ENCODE measurements at places on chromosomes 2 and 18. TPM values are rescaled to one million over a fixed set of nuclear protein-coding genes. Genes with fewer than 3 reads are reported as not detected.
A peak's percentile ranks its signal among the peaks of the same experiment; 100 is the strongest.

ELOA2 gene
- not detected for total RNA-seq

KCNK3 gene
- 17.8 TPM for total RNA-seq

CHRND gene
- total RNA-seq = not detected

VWC2L gene
- total RNA-seq = not detected

CFAP221 gene
- 20.8 TPM for total RNA-seq

ST6GAL2 gene
- total RNA-seq = 0.93 TPM

GDF7 gene
- 0.15 TPM for total RNA-seq

SLC30A3 gene
- 0.39 TPM for total RNA-seq

ZC3H6 gene
- 10.0 TPM for total RNA-seq

DNA sequence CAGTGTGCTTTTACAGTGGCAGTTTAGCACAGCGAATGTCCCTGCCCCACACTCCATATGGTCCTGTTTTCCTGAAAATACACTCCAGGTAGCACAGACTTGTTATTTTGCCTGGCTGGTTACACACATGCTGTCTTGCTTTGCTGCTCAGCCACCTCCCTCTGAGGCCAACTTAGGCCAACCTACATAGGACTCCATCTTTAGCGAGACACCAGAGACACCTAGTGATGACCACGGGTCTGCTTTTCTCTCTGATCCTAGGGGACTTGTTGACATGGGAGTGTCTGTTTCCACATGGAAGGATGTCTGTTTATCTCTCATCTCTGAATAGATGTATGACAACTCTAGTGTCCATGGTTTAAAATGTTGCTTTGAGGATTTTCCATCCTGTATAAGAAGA is 43.3 kb downstream of the PLEKHB2 start:
- no peak for DNase-seq
- H3K36me3 ChIP-seq = peaks cover 80% of the 10 kb centered on the region
- no peak overlapping the region for H3K4me3 ChIP-seq
- no peaks in the 10 kb centered on the region for H3K4me1 ChIP-seq
- H3K27ac ChIP-seq = no peak overlapping the region

DNA sequence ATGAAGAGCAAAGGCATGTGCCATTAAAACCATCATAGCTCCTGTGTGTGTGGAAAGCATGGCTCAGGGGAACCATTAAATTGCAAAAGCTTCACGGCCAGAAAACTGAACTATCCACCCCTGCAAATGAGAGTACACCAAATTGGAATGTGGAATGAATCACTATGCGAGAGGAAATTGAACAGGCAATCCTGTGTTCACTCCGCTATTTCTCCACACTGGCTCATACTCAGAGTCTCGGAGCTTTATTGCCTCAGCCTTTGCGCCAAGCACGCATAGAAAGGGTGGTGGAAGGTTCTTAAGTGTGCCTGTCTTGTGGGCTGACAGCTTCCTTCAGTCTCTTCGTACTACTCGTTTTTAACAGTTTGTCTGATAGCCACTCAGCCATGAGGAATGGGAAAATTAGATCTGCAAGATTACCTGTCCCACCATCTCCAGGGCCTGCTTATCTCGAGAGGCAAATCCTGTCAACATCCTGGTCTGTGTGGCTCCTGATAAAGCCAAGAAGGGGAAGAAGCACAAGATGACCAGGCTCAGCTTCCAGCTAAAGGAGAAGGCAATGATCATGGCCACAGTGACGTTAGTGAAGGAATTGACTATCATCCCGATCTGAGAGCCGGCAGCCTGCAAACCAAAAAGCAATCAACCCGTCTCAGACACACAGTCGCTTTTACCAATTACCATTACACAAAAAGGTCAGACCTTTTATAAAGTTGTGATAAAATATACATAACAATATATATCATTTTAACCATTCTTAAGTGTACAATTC is 34.9 kb downstream of the G6PC2 start:
- no peaks in the 10 kb centered on the region for H3K4me1 ChIP-seq
- H3K36me3 ChIP-seq = no peaks in the 10 kb centered on the region
- H3K4me3 ChIP-seq = no peak overlapping the region

DNA sequence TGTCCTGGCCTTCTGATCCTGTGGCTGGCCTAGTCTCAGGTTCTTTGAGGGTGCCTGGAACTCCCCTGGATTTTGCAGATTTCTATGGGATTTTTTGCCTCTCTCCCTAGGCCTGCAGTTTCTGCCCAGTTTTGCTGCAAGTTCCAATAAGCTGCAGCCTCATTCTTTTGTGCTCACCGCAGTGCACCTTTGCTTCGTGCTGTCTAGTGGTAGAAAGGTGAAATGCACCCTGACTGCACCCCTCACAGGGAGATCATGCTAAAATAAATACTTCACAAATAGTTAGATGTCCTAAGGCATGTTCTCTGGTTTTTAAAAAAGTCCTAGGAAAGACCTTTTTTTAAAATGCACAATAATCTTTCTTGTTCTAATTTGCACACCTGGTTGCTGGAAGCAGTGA is 72.5 kb downstream of the GNAL start:
- H3K4me1 ChIP-seq = no peaks in the 10 kb centered on the region
- DNase-seq = no peak
- H3K36me3 ChIP-seq = no peaks in the 10 kb centered on the region
- no peaks in the 10 kb centered on the region for H3K27me3 ChIP-seq
- H3K4me3 ChIP-seq = no peak overlapping the region
- no peak overlapping the region for H3K27ac ChIP-seq

DNA sequence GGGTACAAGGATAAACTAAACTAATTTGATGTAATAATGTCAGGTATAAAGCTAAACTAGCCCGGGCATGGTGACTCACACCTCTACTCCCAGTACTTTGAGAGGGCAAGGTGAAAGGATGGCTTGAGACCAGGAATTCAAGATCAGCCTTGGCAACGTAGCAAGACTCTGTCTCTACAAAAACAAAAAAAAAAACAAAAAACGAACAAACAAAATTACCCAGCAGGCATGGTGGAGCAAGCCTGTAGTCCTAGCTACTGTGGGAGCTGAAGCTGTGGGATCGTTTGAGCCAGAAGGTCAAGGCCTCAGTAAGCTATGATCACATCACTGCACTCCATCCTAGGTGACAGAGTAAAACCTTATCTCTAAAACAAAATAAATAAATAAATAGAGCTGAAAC is 131.8 kb upstream of the KYNU start:
- H3K4me3 ChIP-seq = no peak overlapping the region
- H3K4me1 ChIP-seq = no peaks in the 10 kb centered on the region
- no peaks in the 10 kb centered on the region for H3K36me3 ChIP-seq

- no peaks in the 10 kb centered on the region for H3K36me3 ChIP-seq
- H3K27me3 ChIP-seq = no peaks in the 10 kb centered on the region
- no peak overlapping the region for H3K4me3 ChIP-seq
These were observed 250.2 kb upstream of the MEX3C start for GRCh38 chr18:51447351-51448342.

DNA sequence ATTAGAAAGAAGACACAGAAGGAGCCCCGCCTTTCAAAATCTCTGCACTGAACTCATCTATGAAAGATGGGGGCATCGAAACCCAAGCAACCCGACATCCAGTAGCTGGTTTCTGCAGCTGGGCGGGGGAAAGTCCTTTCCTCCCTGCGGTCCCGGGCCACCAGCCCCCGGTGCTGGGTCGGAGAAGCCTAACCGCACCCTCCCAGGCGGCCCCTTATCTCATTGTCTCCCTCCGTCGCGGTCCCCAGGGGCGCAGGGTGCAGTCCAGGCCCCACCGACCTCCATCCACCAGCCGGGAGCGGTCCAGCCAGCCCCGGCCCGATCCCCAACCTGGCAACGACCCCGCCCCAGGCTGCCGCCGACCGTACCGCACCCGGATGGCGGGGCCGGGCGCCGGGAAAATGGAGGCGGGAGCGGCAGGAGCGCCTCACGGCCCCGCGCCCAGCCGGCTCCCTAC is 452 bp downstream of the RAPH1 start:
- peaks cover 49% of the 10 kb centered on the region for H3K27me3 ChIP-seq
- peak overlapping the region; percentile 97 for H3K27ac ChIP-seq
- H3K4me3 ChIP-seq = peak overlapping the region; percentile 86
- DNase-seq = no peak
- no peaks in the 10 kb centered on the region for H3K36me3 ChIP-seq
- peaks cover 27% of the 10 kb centered on the region for H3K4me1 ChIP-seq

- no peaks in the 10 kb centered on the region for H3K27me3 ChIP-seq
- DNase-seq = no peak
- no peaks in the 10 kb centered on the region for H3K36me3 ChIP-seq
- peaks cover 2% of the 10 kb centered on the region for H3K4me1 ChIP-seq
These were observed 10.2 kb downstream of the FECH start for GRCh38 chr18:57576316-57576715.

DNA sequence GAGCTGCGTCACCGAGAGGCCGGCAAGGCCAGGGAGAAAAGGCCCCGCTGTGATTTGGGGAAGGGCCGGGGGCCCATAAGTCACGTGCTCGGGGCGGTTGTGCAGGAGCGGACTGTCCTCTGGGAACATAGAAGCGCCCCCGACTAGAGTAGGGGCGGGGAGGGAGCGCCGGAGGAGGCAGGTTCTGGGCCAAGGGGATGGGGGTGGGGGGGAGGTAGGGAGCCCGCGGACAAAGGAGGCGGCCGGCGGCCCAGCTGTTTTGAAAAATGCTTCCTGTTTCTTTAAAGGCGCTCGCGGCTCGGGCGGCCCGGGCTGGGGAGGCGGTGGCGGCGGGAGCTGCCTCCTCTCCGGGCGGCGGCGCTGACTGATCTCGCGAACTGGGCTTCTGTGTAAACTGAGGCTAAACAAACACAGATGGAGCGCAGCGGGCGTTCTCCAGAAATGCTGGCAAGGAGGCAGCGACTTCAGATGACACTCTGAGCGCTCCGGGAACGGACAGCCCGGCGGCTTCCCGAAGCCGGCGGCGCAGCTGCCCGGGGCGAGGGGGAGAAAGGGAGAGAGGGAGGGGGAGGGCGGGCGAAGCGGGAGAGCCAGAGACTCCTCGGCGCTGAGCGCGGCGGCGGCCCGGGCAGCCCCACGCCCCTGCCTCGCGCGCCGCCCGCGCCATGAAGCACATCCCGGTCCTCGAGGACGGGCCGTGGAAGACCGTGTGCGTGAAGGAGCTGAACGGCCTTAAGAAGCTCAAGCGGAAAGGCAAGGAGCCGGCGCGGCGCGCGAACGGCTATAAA is at the start of gene ATOH8:
Gene ATOH8 (plus strand): TSS at position 467 of the 788 bp plus-strand sequence. CDS start 199 bp downstream, at position 666.
- no peaks in the 10 kb centered on the region for H3K27me3 ChIP-seq
- H3K36me3 ChIP-seq = no peaks in the 10 kb centered on the region
- peak within 1 kb of the TSS; percentile 67 for H3K27ac ChIP-seq
- peaks cover 87% of the 10 kb centered on the region for H3K4me1 ChIP-seq
- DNase-seq = peak; percentile 95

- DNase-seq = no peak
- H3K4me3 ChIP-seq = no peak overlapping the region
- H3K27ac ChIP-seq = no peak overlapping the region
These were observed 16.1 kb downstream of the KCNS3 start for GRCh38 chr2:17894556-17894955.

- no peaks in the 10 kb centered on the region for H3K4me1 ChIP-seq
- H3K27ac ChIP-seq = no peak overlapping the region
- H3K27me3 ChIP-seq = no peaks in the 10 kb centered on the region
- H3K4me3 ChIP-seq = no peak overlapping the region
- no peak for DNase-seq
These were observed 112.2 kb upstream of the SESTD1 start for GRCh38 chr2:179376881-179377280.

DNA sequence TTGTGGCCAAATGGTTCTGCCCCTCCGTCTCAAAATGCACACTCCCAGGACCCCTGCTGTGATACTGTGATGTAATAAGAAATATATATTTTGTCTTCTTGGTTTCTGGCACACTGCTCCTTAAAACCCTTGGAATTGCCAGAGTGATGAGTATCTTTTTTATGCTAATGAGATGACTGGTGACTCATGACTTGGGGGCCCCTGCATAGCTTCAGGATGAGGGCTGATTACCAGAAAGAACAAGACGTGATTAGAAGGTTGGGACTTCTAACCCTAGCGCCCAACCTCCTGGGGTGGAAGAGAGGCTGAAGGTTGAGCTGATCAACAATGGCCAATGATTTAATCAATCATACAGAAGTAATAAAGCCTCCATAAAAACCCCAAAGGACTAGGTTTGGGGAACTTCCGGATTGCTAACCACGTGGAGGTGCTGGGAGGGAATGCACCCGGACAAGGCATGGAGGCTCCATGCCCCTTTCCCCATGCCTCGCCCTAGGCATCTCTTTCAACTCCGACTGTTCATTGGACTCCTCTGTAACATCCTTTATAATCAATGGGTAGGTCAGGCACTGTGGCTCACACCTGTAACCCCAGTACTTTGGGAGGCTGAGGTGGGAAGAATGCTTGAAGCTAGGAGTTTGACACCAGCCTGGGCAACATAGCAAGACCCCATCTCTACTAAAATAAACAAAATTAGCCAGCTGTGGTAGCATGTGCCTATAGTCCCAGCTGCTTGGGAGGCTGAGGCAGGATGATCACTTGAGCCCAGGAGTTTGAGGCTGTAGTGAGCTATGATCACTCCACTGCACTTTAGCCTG is 89.1 kb downstream of the HS1BP3 start:
- no peak overlapping the region for H3K27ac ChIP-seq
- H3K36me3 ChIP-seq = no peaks in the 10 kb centered on the region
- H3K4me1 ChIP-seq = no peaks in the 10 kb centered on the region
- no peak overlapping the region for H3K4me3 ChIP-seq

GRCh38 chr18:25832001-25832604 is 258.3 kb downstream of the SS18 start:
- H3K27me3 ChIP-seq = no peaks in the 10 kb centered on the region
- no peaks in the 10 kb centered on the region for H3K36me3 ChIP-seq
- peak; percentile 40 for DNase-seq
- no peaks in the 10 kb centered on the region for H3K4me1 ChIP-seq

DNA sequence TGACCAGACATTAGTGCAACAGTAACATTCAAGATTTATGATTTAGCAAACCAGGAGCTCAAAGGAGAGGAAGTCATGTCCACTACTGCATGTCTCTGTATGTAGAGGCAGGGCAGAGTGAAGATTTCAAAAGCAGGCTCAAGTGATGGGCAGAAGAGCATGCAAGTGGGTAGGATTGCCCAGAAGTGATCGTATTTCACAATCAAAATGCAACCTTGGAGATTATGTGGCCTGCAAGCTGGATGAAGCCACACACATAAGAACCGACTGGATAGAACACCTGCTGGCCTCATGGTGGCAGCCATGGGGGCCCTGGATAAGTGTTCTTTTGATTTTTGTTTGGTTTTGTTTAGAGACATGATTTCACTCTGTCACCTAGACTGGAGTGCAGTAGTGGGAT is 286.8 kb upstream of the RAB12 start:
- H3K4me3 ChIP-seq = no peak overlapping the region
- no peak overlapping the region for H3K27ac ChIP-seq

DNA sequence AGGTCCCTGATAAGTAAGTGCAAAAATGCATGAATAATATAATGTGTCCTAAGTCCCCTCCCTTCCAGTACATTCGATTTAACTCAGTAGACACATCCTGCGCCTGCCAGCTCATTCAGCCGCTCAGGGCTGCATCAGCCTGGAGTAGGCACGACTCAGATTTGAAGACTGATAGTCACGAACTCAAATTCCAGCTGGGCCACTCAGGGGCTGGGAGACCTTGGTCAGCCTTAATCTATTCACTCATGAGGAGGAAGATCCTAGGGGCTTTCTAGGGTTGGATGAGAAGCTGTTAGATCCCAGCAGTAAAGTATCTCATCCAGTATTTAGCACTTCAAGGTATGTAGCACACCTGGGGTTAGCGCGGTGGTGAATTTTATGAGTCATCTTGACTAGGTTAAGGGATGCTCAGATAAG is 98.9 kb upstream of the ODC1 start:
- no peak overlapping the region for H3K27ac ChIP-seq
- DNase-seq = no peak
- peaks cover 43% of the 10 kb centered on the region for H3K27me3 ChIP-seq
- H3K4me1 ChIP-seq = no peaks in the 10 kb centered on the region
